Central memory CD4-positive, alpha-beta T cell (primary cell): ENCODE measurements at places on chromosomes 7 and 10.
A peak's percentile ranks its signal among the peaks of the same experiment; 100 is the strongest.

DNA sequence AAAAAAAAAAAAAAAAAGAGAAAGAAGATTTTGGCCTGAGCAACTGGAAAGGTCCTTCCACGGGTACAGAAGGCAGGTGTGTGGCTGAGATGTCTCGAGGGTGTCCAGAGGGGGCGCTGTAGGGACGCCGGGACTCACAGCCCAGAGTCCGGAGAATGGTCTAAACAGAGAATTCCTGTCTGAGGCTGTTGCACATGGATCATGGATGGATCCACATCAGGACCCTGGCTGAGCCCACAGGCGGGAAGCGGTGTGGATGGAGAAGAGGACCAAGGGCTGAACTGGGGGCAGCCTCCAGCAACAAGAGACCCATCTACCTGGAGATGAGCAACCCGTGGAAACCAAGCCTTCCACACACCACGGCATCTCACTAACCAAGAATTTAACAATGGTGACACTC lies 55.0 kb downstream of the PKD1L1 start:
- no peak for DNase-seq

GRCh38 chr7:137609500-137609899 lies 237.3 kb downstream of the DGKI start:
- no peak for DNase-seq

GRCh38 chr7:129825209-129825970 lies 127.4 kb downstream of the UBE2H start:
- DNase-seq = peak; percentile 75

DNA sequence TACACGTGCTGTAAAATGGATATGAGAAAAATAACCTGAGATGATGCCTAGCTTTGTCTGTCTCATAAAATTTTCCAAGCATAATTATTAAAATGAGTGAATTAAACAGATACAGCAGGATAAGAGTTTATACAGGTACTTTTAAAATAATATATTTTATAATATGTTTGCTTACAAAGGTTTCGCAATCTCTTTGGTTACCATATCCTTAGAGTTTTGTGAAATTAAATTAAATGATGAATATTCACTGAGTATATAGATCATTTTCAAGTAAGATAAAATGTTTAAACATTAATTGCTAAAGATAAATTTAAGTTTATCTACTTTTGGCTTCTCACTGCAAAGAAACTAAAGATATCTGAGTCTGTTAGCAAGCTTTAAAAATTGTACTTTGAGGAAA lies 11.4 kb downstream of the SHTN1 start:
- DNase-seq = no peak

- DNase-seq = no peak
Measured at GRCh38 chr10:88892222-88892967, 12.3 kb downstream of the STAMBPL1 start.

GRCh38 chr10:98235846-98236245 lies 32.1 kb downstream of the LOXL4 start:
- DNase-seq = no peak

GRCh38 chr7:25194036-25194435 lies 34.2 kb downstream of the NPVF start:
- no peak for DNase-seq

DNA sequence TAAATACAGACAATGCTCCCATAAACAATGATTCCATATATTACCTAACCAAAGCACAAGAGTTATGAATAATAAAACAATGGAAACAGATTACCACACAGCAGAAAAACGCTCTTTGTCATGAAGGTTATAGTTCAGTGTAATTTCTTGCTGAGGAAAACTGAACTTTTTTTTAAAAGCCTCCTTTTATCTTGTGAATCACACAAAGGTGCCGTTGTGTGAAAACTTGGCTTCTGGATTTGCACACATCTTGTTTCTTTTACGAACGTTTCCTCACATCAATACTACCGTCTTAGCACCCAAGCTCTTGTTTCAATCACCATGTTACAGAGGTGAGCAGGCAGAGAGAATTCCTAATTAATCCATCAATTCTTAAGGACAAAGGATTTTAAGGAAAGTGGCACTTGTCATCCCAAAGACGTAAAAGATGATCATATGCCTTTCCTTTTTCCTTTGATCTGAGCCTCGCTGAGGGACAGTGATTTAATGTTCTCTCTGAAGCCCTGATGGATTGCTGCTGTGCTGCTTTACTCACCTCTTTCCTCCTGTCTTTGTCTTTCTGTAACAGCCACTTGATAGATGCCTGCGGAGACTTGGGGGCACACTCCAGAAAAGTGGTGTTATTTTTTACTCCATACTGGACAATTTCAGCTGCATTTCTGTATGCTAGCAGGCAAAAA lies 110.1 kb downstream of the CD36 start:
- DNase-seq = no peak

DNA sequence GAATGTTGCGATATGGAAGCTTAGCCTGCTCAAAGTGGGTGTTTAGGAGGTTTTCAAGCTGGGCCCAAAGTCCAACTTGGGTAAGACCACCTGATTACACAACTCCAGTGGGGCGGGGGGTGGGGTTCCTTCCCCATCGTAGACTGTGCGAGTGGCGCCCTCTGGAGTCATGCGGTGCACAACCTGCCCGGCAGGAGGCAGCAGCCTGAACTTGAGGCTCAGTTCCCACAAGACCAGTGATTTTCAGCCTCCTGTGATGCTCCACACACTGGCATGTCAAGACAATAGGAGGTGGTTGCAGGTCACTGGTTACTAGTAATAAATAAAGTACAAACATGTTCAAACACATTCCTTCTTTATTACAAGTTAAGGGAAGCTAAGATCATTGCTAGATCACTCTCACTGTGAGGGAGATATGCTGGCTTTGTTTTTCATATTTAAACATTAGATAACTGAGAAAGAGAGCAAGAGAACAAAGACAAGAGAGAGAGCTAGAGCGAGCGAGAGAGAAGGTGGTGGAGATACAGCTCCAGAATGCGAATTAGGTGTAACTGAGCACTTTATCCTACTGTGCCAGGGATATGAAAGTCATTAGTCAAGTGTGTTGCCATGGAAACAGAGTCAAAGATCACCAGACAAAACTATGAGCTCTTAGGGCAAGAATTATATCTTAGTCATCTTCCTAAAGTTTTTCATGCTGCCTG lies 97.4 kb upstream of the BMPER start:
- DNase-seq = no peak

DNA sequence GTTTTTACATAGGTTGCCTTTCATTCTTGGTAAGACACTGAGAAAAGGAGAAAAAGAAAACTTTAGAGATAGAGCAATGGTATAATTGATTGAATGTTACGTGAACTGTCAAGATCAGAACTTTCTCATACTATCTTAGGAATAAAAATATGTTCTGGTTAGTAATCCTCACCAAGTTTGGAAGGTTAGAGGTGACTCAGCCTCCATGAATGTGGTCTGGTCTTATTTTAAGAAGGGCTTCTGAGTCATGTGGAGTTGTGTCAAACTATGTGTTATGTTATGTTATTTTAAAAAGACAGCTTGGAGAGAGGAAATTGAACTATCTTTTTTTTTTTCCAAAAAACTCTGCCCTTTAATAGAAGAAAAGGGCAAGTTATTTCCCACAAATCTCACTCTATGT lies 458.6 kb upstream of the KLF6 start:
- DNase-seq = no peak

- DNase-seq = no peak
Measured at GRCh38 chr7:74294191-74294998, 5.2 kb downstream of the CLIP2 start.

DNA sequence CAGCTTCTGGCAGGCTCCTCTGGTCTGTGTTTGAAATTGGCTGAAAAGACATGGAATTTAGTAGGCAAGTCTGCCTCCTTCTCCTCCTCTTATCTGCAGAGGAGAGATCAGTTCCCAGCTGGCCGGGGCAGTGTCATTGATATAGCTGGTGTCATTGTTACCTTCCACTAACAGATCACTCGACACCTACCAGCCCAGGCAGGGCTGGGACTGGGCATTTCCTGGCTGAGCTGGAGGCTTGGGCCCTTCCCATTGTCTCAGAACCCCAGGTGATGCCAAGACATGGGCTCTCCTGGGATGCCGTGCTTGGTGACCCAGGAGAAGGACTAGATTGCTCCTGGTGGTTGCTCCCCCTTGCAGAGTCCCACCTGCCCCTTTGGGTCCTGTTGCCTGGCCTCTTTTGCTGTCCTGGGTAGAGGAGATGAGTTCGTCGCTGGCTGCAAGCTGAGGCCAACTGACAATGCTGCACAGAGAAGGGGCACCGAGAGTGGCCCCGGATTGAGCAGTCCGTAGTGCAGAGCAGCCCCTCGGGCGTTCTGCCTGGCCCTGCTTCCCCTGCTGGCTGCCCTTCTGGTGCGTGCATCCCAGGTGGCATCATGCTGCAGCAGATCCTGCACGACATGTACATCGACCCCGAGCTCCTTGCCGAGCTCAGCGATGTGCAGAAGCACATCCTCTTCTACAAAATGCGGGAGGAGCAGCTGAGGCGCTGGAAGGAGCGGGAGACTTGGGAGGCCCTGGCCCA lies at the start of gene SH2D4B:
Gene SH2D4B (plus strand): TSS at position 167 of the 745 bp plus-strand sequence. CDS start 430 bp downstream, at position 597.
- no peak for DNase-seq

GRCh38 chr10:103626178-103626577 lies 132.7 kb downstream of the NEURL1 start:
- no peak for DNase-seq

DNA sequence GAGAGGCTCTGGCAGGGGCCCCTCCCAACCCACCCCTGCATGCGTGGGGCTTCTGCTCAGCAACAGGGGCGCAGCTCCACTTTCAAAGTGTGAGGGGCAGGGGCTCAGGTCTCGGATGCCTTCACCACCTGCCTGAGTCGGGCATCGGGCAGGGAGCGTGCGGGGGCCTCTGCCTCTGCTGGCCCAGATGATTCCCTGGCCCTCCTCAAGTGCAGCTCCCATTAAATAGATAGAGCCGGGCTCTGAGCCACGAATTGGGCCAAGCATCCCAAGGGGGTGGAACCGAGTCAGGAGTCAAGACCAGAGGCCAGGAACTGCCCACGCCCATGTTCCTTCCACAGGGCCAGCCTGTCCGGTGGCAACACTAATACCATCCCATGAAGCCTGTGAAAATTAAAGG lies 108.9 kb upstream of the FAM20C start:
- no peak for DNase-seq

DNA sequence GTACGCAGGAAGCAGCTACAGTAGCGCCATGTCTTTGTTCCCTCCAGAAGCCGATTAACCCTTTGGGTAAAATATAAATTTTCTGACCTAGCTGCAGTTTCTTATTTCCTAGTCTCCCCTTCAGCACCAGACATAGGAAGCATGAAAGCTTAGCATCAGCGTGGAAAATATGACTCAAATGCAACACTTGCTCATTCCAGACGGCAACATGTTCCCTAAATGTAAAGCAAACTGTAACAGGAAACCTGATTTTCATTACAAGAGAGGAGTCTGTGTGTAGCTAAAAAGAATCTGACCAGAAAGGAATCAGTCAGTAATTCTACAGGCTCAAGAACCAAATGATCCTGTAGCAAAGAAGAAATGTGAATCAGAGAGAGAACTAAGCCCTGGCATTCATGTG lies 219.2 kb downstream of the C7orf25 start:
- DNase-seq = no peak

DNA sequence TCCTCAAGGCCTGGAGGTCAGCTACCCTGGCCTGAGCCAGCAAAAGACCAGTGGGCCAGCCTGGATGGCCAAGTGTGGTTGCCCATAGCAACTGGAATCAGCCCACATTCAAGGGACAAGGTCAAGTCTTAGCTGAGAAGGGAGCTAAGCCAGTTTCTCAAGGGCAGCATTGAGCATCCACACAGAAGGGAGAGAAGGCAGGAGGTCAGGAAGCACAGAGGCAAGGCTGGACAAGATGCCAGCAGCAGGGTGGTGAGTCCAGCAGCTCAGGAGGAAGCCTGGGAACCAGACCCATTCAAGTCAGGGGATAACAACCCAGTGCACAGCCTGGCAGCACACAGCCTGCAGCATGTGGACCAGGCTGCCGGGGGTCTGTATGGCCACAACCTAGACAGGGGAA lies 54.0 kb upstream of the ZMIZ1 start:
- no peak for DNase-seq

- DNase-seq = no peak
Measured at GRCh38 chr10:1266033-1266802, 210.0 kb downstream of the WDR37 start.

DNA sequence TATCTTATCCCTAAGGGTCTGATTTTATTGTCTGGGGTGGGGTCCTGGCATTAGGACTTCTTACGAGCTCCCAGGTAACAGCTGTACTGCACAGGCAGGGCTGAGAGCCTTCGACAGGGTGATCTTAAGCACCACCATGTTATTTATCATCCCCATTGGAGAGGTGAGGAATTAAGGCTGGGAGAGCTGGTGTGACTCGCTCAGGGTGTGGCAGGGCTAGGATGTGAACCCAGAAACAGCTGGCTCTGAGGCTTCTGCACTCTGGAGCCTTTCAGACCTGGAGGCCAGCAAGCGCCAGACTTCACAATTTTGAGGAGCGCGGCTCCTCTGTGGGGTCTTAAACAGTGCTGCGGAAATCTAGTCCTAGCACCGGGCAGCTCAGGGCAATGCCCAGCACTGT lies 27.4 kb upstream of the NDST2 start:
- DNase-seq = no peak

- no peak for DNase-seq
Measured at GRCh38 chr7:2825559-2826227, 18.4 kb downstream of the GNA12 start.

GRCh38 chr7:28802450-28802849 lies 155.7 kb downstream of the TRIL start:
- DNase-seq = no peak

- no peak for DNase-seq
Measured at GRCh38 chr7:1725199-1725690, 55.2 kb downstream of the ELFN1 start.

GRCh38 chr7:74483402-74484336 lies 30.0 kb downstream of the GTF2IRD1 start:
- no peak for DNase-seq

- DNase-seq = no peak
Measured at GRCh38 chr10:58570979-58571378, 58.3 kb downstream of the BICC1 start.

- DNase-seq = no peak
Measured at GRCh38 chr7:121219026-121219425, 109.8 kb upstream of the WNT16 start.

GRCh38 chr10:44832595-44833390 lies 78.3 kb upstream of the TMEM72 start:
- DNase-seq = no peak

DNA sequence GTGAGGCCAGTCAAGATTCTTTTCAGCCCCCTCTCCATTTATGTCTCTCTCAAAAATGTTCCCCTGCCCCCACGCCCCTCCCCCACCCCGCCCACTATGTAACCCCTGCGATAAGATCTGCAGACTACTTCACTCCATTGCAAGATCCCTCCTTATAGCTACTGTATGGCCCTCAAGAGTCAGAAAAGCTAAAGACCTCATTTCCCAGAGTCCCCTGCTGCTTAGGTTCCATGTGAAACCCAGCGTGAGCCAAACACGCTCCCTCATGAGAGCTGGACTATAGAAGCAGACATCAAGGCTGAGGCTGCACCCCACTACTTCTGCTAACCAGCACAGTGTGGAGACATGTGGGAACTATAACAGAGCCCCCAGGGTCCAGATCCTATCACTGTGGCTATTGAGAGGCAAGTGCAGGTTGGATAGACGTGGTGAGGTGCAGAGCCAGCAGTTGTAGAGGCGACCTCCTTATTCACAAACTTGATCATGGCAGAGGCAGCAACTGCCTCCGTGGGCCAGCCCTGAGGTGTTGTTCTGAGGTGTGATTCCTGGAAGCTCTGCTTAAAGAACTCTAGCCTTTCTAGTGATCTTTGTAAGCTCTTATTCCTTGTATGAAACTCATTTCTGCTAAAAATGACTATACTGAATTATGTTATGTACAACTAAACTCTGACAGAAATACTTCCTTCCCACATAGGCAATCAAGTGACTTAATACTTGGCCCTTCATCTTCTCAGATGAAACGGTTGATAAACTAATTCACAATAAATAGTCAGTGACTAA lies 117.0 kb upstream of the ARID5B start:
- no peak for DNase-seq

GRCh38 chr10:53836638-53837037 lies 964.4 kb downstream of the PCDH15 start:
- no peak for DNase-seq
